Stimulated activated CD4-positive, alpha-beta T cell treated with anti-CD3 and anti-CD28 coated beads, Interleukin-2, amount 100 ng/mL, for 24 hours (primary cell): ENCODE measurements at places on chromosomes 12 and 14.
A peak's percentile ranks its signal among the peaks of the same experiment; 100 is the strongest.

DNA sequence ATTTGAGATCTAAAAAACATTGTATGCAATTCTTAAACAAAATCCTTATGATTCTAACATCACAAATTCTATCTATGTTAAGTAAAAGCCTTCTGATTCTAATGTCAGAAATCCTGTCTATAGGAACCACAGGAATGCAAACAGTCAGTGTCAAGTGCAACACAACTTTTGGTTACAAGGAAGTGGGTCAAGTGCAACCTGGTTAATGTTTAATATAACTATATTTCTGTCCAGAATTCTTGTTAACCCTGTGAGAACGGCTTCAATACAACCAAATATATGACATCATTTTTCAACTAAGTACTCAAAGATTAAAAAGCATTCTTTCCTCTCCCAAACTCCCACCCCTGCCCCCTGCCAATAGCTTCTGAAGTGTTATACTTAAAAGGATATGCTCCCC, 107.9 kb upstream of the PLEKHA5 start:
- no peak for DNase-seq

GRCh38 chr14:54814076-54814475, 88.5 kb downstream of the GCH1 start:
- DNase-seq: peak; percentile 62

DNA sequence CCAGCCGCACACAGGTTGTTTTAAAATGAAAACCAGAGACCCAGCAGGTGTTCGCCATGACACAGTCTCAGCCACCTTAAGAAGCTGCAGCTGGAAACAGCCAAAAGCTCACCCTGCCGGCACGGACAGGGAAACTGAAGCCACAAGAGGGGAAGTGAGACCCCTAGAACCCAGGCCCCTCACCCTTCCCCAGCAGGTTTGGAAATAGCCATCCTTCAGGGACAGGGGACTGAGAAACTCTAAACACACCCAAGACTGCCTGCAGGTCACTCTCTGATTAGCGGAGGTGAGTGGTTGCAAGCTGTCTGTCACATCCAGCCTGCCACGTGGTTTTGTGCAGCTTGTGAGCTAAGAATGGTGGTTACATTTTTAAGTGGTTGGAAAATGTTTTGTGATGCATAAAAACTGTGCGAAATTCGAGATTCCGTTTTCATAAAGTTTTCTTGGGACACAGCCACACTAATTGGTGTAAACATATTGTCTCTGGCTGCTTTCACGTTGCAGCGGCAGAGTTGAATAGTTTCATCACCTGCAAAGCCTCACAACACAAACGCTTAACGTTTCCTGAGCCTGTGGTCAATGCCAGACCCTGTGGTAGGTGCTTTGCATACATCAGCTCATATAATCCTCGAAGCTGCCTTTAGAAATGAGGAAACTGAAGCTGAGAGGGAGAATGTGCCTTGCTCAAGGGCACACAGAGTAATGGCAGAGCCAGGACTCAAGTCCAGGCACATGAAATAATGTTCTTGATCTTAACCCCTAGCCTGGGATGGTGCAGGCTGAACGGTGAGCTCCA, 1.7 kb upstream of the SELPLG start:
- peak; percentile 56 for DNase-seq

DNA sequence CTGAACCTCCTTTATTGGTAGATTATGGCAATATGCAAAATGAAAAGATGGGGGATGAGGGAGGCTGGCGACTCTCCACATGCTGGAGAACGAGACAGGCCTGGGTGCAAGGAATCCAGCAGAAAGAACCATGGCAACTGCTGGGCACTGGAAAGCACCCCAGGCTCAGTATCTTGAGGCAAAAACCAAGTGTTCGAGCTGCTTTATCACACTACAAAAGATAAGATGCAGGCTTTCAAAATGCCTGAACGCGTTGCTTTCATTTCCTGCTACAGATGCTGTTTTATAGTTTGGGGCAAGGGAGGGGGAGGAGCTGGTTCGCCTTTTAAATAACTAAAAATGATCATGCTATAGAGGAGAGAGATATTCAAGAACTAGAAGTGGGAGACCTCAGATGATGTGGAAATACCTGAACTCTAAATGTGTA, 38.9 kb downstream of the NIN start:
- no peak for DNase-seq

DNA sequence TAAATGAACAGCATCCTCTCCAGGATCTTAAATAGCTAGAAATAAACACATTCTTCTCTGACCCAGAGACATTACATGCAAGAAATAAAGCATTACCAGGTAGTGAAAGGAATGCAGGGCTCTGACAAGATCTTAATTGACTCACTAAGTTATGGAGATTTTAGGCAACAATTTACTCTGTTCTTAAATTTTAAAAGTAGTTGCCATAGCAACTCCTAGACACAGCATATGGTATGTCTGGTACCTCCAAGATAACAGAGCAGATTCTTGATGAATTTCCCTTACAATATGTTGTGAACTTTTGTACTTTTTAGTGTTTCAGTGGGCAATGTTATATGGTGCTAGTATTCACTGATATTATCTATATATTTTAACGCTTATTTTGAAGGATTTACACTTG, 76.7 kb upstream of the G2E3 start:
- DNase-seq: no peak

DNA sequence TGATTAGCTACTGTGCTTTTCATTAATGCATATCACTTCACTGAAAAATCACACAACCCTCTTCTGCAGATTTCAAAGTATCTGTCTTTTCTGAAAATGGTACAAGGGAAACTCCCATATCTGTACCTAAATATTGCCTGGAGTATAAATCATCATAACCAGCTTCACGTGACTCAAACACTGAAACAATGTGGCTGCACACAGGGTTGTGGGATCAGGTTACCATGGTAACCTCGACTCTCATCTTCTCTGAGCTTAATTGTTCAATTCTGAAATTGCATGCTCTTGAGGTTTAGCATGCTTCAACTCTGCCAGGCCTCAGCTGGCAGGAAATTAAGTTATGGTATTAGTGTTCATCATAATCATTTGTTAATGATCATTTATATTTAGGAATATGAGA, 77.5 kb upstream of the CPSF6 start:
- peak; percentile 51 for DNase-seq

DNA sequence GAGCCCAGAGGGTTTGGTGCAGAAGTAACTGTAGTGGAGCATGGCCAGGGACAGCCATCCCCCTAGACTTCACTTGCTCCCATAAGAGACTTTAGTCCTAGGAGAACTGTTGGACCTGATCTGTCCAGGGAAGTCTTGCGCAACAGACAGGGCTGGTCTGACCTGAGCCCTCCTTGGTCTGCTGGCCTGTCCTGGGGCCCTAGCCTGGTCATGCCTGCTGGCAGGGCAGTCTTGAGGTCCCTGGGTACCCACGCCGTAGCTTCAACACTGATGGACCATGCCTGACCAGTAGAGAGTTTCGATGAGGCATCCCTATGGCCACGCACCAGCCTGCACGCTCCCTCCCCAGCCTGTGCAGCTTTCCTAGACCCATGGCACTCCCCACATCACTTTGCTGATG, 305.7 kb downstream of the GPHN start:
- no peak for DNase-seq

DNA sequence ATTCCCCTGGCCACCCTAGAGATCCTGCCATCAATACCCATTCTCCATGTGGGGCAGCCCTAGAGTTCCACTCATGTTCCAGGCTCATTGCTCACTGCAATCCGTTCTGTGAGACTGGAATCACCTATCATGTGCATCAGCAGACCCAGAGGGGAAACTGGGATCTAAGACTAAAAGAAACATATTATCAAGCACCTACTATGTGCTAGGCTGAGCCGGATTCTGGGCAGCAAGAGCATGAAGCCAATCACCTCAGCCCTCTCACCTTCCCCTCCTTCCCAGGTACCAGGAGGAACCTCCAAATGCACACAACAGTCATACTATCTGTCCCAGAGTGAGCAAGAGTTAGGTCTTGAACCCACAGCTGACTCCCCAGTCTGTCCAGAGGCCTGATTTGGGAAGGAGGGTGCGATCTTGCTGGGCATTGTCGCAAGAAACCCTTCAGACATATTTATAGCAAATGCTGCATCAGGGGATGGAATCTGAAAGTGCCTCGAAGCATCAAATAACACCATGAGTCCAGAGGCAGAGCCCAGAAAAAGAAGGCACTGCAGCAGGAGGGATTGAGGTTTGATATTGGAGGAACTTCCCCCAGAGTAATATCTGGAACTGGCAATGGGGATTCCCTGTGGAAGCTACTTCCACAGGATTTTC, 6.7 kb upstream of the CACNB3 start:
- no peak for DNase-seq

DNA sequence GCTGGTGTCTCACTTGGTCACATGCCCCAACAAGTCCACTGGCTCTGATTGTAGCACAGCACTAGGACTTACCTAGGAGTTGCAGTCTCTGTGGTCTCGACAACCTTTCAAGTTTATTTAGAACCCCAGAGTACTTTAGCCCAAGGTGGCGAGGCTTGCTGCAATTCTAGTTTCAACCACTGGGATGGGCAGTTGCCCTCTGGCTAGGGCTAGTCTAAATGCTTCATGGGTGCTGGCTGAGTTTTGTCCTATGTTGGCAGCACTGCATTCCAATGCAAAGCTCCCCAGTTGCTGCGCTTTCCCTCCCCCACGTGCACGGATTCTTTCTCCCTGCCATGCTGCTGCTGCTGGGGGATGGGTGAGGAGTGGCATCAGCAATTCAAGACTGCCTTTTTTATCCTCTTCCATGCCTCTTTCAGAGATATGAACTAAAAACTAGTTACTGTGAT, 207.9 kb downstream of the SYNE2 start:
- DNase-seq: peak; percentile 18

DNA sequence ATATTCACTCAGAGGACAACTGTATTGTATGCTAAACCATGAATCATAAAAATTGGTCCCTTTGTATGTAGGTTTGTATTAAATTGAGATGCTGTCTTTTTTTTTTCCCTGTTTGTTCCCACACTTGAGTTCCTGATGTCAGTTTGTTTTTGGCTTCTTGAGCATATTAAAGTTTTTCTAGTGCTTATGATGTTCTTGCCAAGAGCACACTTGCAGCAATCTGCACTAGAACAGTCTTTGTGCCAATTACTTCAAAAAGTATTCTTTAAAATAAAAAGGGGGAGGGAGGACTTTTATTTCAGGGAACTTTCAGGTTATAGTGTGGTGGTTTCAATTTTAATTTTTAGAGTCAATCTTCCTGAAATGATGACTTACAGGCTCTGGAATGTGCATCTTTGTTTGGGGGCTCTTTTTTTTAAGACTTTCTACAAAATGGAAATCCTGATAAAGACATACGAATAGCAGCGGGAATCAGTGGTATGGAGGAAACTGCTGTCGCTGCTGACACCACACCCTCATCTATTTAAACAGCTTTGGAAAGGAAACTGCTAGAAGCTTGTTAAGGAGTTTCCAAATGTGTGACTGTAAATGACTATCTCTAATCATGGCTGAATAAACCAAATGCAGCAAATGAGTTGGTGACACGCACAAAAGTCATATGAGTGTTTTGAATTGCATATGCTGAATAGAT, 188.6 kb downstream of the EGLN3 start:
- no peak for DNase-seq

DNA sequence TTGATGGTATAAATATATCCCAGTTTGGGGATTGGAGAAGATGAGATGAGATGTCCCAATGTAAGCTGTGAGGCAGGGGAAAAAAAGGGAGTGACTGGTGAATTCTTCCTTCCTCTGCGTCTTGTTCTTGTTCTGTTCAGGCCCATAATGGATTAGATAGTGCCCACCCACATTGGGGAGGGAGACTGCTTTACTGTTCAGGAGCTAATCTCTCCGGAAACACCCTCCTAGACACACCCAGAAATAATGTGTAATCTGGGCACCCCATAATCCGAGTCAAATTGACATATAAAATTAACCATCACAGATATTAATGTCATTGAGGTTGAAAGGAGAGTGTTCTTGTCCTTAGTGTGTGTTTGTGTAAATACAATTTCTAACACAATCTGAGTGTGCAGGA, 29.3 kb downstream of the ETV6 start:
- no peak for DNase-seq
